Stimulated activated CD8-positive, alpha-beta memory T cell treated with anti-CD3 and anti-CD28 coated beads, Interleukin-2, amount 100 ng/mL, for 1 hour (primary cell): ENCODE measurements at places on chromosomes 12 and 14.

- DNase-seq = no peak
Observed at GRCh38 chr12:38664661-38665269, 240.6 kb downstream of the CPNE8 start.

DNA sequence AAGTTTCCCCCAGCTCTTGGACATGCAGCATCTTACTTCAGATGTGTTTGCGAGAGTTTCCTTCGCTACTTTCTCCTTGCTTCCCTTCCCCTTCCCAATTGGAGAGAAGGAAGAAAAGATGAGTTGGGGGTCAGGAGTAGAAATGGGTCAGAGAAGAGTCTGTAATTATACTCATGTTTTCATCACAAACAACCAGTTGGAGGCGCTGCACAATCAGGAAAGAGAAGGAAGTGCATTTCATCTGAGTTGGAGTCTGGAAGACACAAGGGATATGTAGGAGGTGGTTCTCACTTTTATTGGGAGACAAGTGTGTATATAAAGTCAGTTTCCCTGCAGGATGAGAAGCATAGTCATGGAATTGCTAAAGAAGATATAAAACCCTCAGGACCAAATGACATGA, 31.3 kb upstream of the VSX2 start:
- DNase-seq = no peak

- DNase-seq = no peak
Observed at GRCh38 chr14:70646705-70647104, 5.0 kb downstream of the TTC9 start.

- DNase-seq = no peak
Observed at GRCh38 chr12:132720606-132721345, 10.1 kb downstream of the PGAM5 start.

GRCh38 chr14:92473261-92473968, 40.2 kb upstream of the RIN3 start:
- DNase-seq = no peak

- DNase-seq = no peak
Observed at GRCh38 chr12:26697217-26697616, 135.8 kb downstream of the ITPR2 start.

GRCh38 chr14:20498622-20499021, 6.7 kb upstream of the RNASE10 start:
- DNase-seq = no peak

DNA sequence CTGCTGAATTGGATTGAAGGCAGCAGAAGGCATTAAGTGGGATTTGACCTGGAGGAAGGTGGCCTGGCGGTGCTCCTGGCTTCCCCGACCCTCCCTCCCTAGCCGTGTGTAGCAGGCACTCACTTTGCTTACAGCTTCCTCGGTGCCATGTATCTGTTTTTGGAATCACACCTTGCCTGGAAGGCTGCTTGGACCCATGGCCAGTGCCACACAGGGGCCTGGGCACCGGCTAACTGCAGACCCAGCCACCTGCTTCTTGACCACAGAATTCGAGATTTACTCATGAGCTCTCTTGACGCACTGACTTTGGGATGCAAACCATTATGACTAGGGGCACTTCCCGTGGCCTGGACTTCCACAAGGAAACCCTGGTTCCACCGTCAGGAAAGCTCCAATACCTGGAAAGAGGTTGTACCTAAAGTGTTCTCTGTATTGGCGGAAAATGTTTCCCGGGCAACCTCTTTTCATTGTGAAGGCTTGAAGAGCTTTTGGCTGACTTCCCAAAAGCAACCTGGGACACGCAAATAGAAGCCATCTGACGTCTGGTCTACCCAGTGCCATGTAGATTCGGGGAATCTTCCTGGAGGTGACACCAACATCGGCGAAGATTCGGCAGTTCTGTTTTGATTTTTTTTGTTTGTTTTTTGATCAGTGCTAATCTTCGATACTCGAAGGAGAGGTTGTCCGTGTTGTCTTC, 125.6 kb upstream of the RTL1 start:
- no peak for DNase-seq

GRCh38 chr14:27528328-27528727, 930.5 kb upstream of the NOVA1 start:
- DNase-seq = no peak

GRCh38 chr12:124544983-124545382, 22.4 kb downstream of the NCOR2 start:
- DNase-seq = no peak

GRCh38 chr14:76194327-76194726, 42.6 kb downstream of the GPATCH2L start:
- no peak for DNase-seq

GRCh38 chr12:1445807-1446206, 148.6 kb downstream of the FBXL14 start:
- no peak for DNase-seq

DNA sequence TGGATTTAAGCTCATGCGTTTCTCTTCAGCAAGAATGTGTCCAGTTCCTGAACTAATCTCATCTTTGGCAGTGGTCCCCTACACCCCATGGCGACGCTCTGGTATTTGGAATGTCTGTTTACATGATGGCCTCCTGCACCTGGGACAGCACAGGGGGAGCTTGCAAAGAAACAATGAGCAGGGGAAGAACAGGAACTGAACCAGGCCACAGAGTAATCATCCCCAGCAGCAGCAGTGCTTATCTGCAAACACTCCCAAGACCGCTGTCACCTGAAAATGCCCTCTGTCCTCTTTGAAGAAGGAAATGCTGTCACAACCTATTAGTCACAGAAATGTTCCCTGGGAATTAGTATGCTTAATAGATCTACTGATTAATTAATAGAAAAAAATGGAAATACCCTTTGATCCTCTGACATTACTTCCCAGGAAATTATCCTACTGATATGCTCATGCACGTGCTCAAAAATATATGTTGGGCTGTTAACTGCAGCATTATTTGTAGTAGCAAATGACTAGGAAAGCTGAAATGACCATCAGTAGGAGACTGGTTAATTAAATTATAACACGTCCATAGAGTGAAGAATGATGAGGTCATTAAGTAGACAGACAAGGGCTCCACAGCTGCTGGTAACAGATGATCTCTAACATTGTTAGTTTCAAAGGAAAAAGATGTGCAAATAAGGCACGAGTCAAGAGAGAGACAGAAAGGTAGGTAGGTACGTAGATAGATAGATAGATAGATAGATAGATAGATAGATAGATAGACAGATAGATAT, 279.3 kb upstream of the FLRT2 start:
- no peak for DNase-seq
